ENCODE measurements at places on chromosomes 6 and 20.

- no peak for DNase-seq
These were observed 88.9 kb downstream of the TFAP2B start for GRCh38 chr6:50907565-50907964.

DNA sequence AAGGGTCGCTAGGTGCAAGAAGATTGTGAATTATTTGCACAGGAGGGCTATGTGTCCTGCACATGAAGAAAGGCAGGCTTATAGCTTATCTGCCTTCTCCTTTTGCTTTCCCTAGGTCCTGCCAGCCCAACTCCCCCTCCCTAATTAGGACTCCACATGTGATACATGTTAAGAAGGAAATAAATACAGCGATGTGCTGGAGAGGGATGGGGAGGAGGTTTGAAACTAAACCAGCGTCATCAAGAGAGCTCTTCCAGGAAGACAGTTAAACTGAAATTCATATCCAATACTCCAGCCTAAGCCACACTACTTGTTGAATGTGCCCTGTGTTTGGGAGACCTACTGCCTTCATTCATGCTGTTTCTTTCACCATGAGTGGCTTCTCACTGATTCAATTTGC is 34.9 kb upstream of the UTRN start:
- no peak for DNase-seq

- no peak for DNase-seq
These were observed 361.1 kb downstream of the NRN1 start for GRCh38 chr6:5645328-5646290.

DNA sequence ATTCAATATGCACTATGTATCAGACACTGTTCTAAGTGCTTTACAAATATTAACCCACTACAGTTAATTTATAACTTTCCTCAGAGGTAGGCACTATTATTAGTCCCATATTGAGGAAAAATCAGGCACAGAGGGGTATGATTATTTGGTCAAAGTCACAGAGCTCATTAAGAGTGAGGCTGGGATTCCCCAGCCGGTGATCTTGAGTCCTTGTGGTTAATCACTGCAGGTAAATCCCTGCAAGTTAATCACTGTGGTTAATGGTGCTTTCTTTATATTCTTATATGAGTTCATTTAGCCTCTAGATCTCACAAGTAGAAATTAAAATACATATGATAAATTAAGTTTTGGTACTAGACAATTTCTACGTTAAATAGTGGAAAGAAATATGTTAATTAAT is 9.2 kb downstream of the CRYBG1 start:
- no peak for DNase-seq

DNA sequence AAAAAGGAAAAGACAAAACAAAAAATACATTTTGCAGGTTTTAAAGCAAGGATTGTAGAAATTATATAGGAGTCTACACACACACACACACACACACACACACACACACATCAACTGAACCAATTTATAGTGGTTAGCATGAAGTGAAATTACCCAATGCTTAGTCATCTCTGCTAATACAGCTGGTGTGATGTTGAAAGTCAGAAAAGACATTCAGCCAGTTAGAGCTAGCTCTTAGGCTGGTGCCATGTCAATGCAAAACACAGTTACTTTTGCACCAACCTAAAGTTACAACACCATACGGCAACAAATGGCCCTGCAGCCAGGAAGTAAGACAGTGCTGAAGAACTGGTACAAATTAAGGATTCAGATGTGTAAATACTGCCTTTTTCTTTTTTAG is 15.2 kb downstream of the FAM210B start:
- peak; percentile 98 for DNase-seq

DNA sequence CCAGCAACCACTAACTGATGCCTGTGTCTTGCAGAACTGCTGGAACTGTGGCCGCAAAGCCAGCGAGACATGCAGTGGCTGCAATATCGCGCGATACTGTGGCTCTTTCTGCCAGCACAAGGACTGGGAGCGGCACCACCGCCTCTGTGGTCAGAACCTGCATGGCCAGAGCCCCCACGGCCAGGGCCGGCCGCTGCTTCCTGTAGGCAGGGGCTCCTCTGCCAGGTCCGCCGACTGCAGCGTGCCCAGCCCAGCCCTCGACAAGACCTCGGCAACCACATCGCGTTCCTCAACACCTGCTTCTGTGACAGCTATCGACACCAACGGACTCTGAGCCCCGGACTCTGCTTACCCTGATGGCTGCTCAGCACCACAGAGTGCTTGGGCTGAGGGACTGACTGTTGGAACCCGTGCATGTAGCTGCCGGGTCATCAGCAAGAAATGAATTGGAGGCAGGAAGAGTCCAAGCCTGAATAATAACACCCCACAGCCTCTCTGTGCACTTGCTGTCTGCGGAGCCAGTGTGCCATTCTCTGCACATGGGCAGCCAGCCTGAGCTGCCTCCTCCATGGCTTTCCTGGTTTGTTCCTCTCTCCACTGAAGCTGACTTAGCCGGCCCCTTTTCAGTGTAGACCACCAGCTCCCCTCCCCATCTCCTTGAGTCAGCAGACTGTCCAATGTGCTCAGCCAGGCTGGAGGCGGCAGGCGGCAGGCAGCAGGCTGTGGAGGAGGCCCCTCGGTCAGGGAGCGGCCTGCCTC is 17.6 kb upstream of the C20orf144 start:
- DNase-seq: no peak

DNA sequence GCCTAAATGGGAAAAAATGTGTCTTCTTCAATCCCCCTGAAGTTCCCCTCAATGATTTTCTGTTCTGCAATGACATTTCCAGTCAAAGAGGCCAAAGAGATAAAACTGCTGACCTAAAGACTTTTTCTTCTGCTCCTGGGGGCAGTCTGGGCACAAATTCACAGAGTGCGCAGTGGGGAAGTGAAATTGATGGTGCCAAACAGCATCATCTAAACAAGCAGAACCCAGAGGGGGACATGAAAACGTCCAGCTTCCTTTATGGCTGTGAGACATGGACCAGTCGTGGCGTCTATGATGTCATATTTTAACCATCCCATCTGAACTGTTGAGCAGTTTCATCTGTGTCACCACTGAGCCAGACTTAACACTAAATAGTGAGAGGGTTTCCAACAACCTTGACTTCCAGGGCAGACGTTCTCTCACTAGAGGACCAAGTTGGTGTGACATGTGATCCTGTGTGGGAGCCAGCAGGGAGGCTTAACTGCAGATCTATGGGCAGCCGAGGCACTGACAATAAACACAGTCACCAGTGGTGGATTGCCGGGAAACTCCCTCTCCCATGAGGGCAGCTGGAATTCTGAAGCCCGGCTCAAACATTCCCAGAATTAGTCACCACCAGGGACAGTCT is 12.4 kb downstream of the SCML4 start:
- DNase-seq: peak; percentile 10

DNA sequence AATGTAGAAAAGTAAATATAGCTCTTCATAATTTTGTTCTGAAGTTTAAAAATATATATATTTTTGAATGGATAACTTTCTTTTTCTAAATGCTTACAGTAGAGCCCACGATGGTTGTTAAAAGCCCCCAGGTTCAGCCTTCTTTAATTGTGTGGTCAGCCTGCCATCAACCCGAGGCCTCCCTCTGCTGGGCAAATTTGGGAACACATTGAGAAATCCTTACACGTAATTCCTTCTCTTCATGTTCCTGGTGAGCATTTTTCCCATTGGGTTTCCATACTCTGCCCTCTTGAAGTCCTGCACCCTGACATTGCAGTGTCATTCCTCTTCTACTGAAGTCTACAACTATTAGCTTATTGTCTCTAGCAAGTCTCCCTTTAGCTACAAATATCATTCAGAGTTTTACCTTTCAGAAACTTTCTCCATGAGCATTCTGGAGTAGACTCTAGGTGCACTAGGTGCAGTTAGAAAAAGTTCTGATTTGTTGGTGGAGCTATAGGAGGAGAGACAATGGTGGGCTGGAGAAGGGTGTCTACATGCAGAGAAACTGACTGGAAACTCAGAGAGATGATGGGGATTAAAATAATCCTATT is 40.6 kb downstream of the TRIM38 start:
- DNase-seq: peak; percentile 44
